Esophagus squamous epithelium (tissue), 5 donors: ENCODE measurements at places on chromosomes 7 and 10.

DNA sequence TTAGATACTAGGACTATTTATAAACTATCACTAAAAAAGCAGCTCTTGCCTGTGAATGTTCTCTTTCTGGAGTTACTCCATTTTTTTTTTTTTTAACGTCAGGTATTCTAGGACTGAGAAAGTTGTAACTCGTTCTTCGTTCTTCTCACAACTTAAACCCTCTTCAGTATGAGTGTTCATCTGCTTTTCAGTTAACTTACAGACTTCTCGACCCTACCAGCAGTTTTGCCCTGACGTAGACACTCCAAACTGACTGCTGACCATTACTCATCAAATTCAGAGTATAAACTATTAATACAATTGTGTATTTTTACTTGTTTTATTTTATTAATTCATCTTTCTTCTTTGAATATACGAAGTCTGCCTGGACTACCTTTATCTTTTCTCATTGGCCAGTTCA lies 353.1 kb downstream of the GPR37 start:
- DNase-seq, result no peak

- DNase-seq, result no peak
These were observed 237.5 kb upstream of the GRB10 start for GRCh38 chr7:51019891-51020870.

- DNase-seq, result no peak
These were observed 7.4 kb upstream of the LAMB1 start for GRCh38 chr7:108010377-108010776.

- DNase-seq, result no peak
These were observed 34.4 kb upstream of the GRID1 start for GRCh38 chr10:86400705-86401587.
